ENCODE measurements at places on chromosomes 12 and 14.

DNA sequence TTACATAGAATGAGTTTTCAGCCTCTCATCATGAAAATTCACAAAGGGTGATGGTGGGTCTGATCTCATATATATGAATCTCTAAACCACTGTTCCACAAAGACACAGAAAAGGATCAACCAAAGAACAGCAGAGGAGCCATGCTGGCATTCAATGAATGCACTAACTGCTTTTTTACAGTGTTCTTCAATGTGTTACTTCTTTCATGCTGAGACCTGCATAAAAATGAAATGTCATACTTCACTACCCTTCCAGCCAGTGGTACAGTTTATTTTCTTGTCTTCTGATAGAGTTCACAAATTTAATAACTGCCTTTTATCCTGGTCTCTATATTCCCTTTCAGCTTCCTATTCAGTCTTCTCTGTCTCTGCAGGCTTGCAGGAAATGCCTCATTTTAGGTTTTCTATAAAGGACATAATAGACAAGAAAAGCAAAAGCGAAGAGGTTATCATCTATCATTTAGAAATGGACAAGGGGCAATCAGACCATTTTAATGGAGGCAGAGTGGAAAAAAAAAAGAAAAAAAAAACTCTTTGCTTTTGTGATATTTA is 836.7 kb upstream of the FOXG1 start:
- DNase-seq = no peak

DNA sequence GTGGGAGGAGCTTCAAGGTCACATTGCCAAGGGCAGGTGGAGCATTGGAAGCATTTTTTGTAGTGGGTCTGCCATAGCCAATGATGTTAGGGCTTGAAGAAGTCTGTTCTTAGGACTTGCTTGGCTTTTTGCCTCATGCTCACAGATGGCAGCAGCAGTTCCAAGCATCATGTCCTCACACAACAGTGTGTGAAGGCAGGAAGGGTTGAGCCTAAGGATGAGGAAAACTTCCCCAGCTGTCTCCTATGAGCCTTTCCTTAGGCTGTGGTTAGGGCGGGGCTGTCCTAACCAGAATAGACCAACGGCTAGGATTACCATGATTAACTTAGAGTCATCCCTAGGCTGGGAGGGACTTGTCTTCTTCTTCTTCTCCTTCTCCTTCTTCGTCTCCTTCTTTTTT is 76.2 kb upstream of the KCNA1 start:
- DNase-seq = no peak

- DNase-seq = no peak
These were observed 63.4 kb upstream of the KITLG start for GRCh38 chr12:88643685-88644084.

- no peak for DNase-seq
These were observed 35.7 kb upstream of the GTF2A1 start for GRCh38 chr14:81256289-81256960.

DNA sequence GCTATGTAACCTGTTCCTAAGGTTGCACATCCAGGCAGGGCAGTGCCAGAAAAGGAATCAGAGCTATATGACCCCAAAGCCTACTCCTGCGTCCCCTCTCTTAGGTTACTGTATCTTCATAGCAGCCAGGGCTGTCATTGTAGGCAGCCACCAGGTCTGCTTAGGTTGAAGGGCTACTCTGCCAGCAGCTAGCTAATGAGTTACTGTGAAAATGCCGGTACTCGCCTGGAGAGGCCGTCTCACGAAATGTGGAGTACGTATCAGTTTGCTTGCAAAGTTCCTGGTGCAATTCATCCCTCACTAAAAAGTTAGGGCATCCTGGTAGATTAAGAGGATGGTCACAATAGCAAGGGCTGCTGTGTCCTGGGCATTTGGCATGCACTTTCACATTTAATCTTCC is 50.9 kb downstream of the RPH3A start:
- no peak for DNase-seq

DNA sequence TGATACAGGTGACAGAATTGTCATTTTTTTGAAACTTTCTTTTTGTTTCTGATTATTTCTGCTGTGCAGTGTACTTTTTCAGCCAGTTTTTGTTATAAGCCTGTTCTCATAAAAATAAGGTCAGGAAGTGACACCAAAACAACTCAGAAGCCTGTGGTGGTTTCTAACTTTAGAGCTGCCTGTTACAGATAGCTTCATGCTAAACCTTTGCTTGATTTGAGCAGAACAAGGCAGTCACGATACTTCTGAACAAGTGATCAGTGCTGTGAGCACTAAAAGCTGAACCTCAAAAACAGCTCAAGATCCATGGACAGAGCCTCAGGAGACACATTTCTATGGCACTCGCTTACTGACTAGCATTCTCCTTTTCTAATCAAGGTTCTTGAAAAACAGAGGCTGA is 82.0 kb downstream of the PRKCH start:
- no peak for DNase-seq

All from neuronal stem cell (in vitro differentiated cells).